ENCODE measurements at places on chromosomes 7 and 10. TPM values are rescaled to one million over a fixed set of nuclear protein-coding genes. Genes with fewer than 3 reads are reported as not detected.

The PPP1R9A gene
- 0.62 TPM for total RNA-seq

The MAT1A gene
- total RNA-seq: 1.7 TPM

The ANK3 gene
- total RNA-seq: 9.1 TPM

The EPHA1 gene
- not detected for total RNA-seq

- no peak for DNase-seq
Observed at GRCh38 chr10:71179382-71179781, 33.0 kb upstream of the UNC5B start.

- no peak for DNase-seq
Observed at GRCh38 chr7:40697653-40698052, 562.8 kb downstream of the SUGCT start.

- DNase-seq: peak; percentile 85
Observed at GRCh38 chr10:79084012-79084971, 15.5 kb downstream of the ZMIZ1 start.

Data from H4 (cell line).